Smooth muscle cell of bladder (primary cell): ENCODE measurements at places on chromosomes 12 and 14. TPM values are rescaled to one million over a fixed set of nuclear protein-coding genes. Genes with fewer than 3 reads are reported as not detected.

The LRFN5 gene
- 1.3 and 7.4 TPM in 2 replicates for total RNA-seq

The MANSC4 gene
- not detected in 2 replicates for total RNA-seq

The BHLHE41 gene
- total RNA-seq = 0.43 and 2.5 TPM in 2 replicates

The CLEC4C gene
- total RNA-seq = not detected in 2 replicates

The LRIG3 gene
- 48.9 and 67.7 TPM in 2 replicates for total RNA-seq

The LRRC10 gene
- total RNA-seq = under 0.01 TPM in 1 of 2 replicates, not detected in the other

The ACSM4 gene
- total RNA-seq = not detected in 2 replicates

The NID2 gene
- total RNA-seq = 333 and 336 TPM in 2 replicates

The ITGA7 gene
- total RNA-seq = 1.8 and 2.7 TPM in 2 replicates

The RNU4-1 gene
- total RNA-seq = under 0.01 TPM in 1 of 2 replicates, not detected in the other

The CISTR gene
- not detected in 2 replicates for total RNA-seq

The EML5 gene
- under 0.01 TPM in 2 replicates for total RNA-seq

The SARNP gene
- 77.5 and 89.2 TPM in 2 replicates for total RNA-seq

The ESR2 gene
- total RNA-seq = under 0.01 and 0.09 TPM in 2 replicates

The TAS2R46 gene
- total RNA-seq = 1.3 and 1.8 TPM in 2 replicates

The WDR20 gene
- total RNA-seq = 12.7 and 15.5 TPM in 2 replicates

The ACOT6 gene
- not detected in 2 replicates for total RNA-seq

The RNASE12 gene
- not detected in 2 replicates for total RNA-seq

The CBLN3 gene
- total RNA-seq = 3.3 and 3.4 TPM in 2 replicates

The MIP gene
- total RNA-seq = not detected in 2 replicates

The SERPINA12 gene
- not detected in 2 replicates for total RNA-seq

The PLCZ1 gene
- total RNA-seq = not detected in 2 replicates

The DACT1 gene
- total RNA-seq = 44.8 and 78.7 TPM in 2 replicates

The RAPGEF3 gene
- total RNA-seq = 1.00 and 2.1 TPM in 2 replicates

The TBX5 gene
- 1.3 and 1.6 TPM in 2 replicates for total RNA-seq

The BCL11B gene
- total RNA-seq = under 0.01 TPM in 1 of 2 replicates, not detected in the other

The CHGA gene
- not detected in 2 replicates for total RNA-seq

The IFNG-AS1 gene
- not detected in 2 replicates for total RNA-seq

The FGF23 gene
- not detected in 2 replicates for total RNA-seq

The CRY1 gene
- 8.6 and 10.8 TPM in 2 replicates for total RNA-seq

The SERPINA6 gene
- not detected in 2 replicates for total RNA-seq

The HHIPL1 gene
- 4.4 and 7.9 TPM in 2 replicates for total RNA-seq

The GPD1 gene
- total RNA-seq = not detected in 2 replicates

The NDUFB1 gene
- total RNA-seq = 253 and 349 TPM in 2 replicates

The RPS6KL1 gene
- total RNA-seq = 0.28 and 0.46 TPM in 2 replicates

The GPRC5D gene
- not detected in 2 replicates for total RNA-seq

The TAS2R31 gene
- 2.4 and 3.7 TPM in 2 replicates for total RNA-seq

The PROX2 gene
- total RNA-seq = not detected in 2 replicates

The KLRD1 gene
- total RNA-seq = under 0.01 and 0.46 TPM in 2 replicates
